ENCODE measurements at places on chromosomes 11 and 22.

GRCh38 chr11:121634889-121635288, 182.1 kb upstream of the SORL1-AS1 start:
- no peak for DNase-seq

DNA sequence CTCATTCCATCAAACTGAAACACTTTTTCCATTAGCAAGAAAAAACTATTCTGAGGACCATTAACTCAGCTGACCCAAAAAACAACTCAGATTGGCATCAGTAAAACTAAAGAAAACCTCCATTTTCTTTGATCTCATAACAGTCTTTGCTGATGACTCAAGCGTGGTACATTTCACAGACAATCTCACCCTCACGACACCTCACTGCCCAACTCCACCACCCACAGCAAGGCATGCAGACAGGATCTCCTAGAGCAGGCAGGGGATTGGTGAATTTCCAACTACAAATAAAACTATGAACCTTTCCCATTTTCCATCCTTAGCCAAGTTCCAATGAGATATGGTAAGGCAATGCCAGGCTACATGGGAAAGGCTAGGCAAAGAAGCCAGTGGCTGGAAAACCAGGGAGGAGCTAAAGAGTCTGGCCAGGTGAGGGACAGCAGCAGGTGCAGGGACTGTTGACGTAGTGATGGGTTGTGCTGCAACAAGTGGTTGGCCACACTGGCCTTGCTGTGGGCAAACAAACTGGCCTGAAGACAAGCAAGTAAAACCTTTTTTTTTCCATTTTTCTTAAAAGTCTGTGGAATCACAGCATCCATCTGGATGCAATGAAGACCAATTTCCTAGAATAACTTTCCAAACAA, 97.2 kb downstream of the SERGEF start:
- no peak for DNase-seq

- no peak for DNase-seq
Observed at GRCh38 chr11:48116437-48117228, 100.0 kb upstream of the OR4B1 start.

- DNase-seq: no peak
Observed at GRCh38 chr11:35912883-35913624, 30.8 kb upstream of the LDLRAD3 start.

DNA sequence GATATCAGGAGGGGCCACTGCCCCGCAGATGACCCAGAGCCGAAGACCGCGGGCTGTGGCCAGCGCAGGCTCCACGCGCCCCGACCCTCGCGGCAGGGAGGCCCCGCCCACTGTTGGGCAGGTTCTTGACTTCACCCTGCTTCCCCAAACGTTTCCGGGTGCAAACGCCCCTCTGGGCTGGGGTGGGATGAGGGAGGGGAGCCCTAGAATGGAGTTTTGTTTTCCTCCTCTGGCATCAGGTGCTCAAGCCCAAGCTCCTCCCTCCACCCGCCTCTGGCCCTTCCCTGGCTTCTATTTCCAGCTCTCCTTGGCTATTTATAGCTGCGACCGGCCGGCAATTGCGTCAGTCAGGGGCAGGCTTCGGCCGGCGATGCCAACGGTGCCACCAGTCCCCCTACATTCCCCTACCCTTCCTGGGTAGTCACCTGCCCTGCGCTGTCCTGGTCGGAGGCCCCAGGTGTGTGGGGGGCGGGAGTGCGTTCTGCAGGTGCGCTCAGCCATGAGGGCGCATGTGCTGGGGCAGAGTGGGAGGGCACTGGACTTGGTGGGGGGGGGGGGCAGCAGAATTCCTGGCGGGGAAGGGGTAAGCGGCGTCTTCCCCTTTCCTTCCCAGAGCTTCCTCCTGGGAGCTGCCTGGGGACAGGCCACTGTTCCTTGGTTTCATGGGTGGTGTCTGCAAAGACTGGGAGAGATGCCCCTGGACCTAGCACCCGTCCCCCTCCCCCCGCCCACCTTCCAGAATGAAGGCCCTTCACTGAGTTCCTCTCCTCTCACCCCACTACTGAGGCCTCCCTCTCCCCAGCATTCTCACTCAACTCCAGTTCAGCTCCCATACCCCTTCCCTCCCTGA, 23.6 kb downstream of the DUSP8 start:
- DNase-seq: no peak

GRCh38 chr11:114308689-114309089, 12.5 kb downstream of the NNMT start:
- no peak for DNase-seq

- DNase-seq: no peak
Observed at GRCh38 chr22:47187176-47187957, 424.9 kb downstream of the TBC1D22A start.

Measured in activated T-cell treated with anti-CD3 and anti-CD28 coated beads for 4 hours (primary cell).